ENCODE measurements at places on chromosomes 6 and 20. TPM values are rescaled to one million over a fixed set of nuclear protein-coding genes. Genes with fewer than 3 reads are reported as not detected.

Gene TMEM200A
- total RNA-seq, result 0.67 TPM

Gene PTPRK
- 6.4 TPM for total RNA-seq

Gene OR2J3
- total RNA-seq, result not detected

Gene LKAAEAR1
- 0.29 TPM for total RNA-seq

Gene RRBP1
- total RNA-seq, result 25.7 TPM

Gene LIN28B
- total RNA-seq, result not detected

Gene TULP4
- 20.8 TPM for total RNA-seq

Gene GNAS-AS1
- 2.5 TPM for total RNA-seq

Gene EYA4
- not detected for total RNA-seq

Gene BTN2A1
- 24.3 TPM for total RNA-seq

Gene SEL1L2
- not detected for total RNA-seq

Gene WFDC12
- total RNA-seq, result not detected

Gene KDM1B
- total RNA-seq, result 12.2 TPM

Gene IL17A
- total RNA-seq, result 0.22 TPM

Gene LGSN
- 0.32 TPM for total RNA-seq

Gene C20orf202
- total RNA-seq, result 0.19 TPM

Gene SUMO4
- total RNA-seq, result 7.2 TPM

Gene VWA7
- total RNA-seq, result 3.3 TPM

Gene PRSS16
- 5.3 TPM for total RNA-seq

Gene TLDC2
- total RNA-seq, result not detected

All from activated T-cell treated with anti-CD3 and anti-CD28 coated beads, Interleukin-2, amount 50 U/mL, for 72 hours (primary cell).